Activated naive CD8-positive, alpha-beta T cell treated with anti-CD3 and anti-CD28 coated beads, Interleukin-2, amount 10 ng/mL, durations not matched to agents 7 days and 5 days (primary cell): ENCODE measurements at places on chromosomes 6 and 20. TPM values are rescaled to one million over a fixed set of nuclear protein-coding genes. Genes with fewer than 3 reads are reported as not detected.

GRCh38 chr20:61349447-61350165 is 97.5 kb downstream of the CDH4 start:
- no peak for DNase-seq

DNA sequence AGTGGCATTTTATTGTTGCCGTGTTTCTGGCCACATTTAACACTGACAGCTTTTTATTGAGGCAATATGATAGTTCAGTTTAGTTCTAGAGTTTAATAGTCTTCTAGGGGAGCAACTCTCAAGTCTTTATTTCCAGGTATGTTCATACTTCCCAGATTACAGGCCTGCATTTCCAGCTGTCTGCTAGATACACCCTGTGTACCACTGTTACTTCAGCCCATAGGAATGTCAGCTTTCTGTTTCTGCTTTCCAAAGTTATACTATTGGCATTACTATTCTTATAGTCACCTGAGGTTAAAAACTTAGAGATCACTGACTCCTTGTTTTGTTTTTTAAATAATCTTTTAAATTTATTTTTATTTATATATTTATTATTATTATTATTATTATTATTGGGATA is 7.6 kb downstream of the ZNF451 start:
- DNase-seq: no peak

DNA sequence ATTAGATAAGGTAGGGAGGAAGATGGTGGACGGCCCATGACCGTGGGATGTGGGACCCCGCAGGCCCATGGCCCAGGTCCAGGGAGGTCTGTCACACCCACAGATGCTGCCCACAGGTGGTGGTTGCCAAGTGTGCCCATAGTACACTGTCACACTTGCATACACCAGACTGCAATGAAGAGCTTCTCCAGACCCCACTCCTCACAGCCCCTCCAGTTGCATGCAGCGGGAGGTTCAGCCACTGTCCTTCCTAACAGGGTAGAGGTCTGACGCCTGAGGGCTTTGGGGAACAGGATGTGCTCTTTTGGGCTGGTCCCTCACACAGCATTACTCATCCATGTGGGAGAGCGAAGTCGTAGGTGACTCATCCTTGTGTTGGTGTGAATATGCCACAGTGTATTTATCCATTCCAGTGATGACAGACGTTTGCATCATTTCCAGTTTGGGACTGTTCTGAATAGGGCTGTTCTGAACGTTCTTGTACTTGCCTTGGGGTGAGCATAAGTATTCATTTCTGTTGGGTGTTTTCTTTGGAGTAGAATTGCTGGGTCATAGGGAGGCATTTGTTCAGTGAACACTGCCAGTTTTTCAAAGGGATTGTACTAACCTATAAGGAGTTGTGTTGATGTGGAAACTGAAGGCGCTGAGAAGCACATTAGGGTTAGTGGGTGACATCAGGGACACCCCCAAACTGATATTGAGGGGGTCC is 10.1 kb upstream of the PYGB start:
- DNase-seq: no peak

GRCh38 chr20:1806456-1806855 is 88.8 kb upstream of the SIRPA start:
- no peak for DNase-seq

The OR2J3 gene
- total RNA-seq: not detected

The TRIM31 gene
- not detected for total RNA-seq

The SPDEF gene
- not detected for total RNA-seq

The SLC26A8 gene
- not detected for total RNA-seq

DNA sequence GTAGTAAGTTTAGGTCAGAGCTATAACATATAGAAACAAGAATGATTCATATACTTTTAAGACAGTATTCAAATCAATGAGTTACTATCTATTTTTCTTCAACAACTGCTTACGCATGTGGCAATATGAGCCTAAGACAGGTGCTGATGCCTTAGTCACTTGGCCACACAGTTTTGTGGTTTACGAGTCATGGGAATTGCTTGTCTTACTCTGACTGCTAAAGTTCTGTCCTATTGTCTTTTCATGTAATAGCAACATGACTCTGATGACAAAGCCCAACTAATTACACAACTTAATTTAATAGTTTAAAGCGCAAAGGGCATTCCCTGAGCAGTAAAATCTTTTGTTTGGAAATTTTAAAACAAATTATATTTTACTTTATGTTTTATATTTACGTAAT is 159.3 kb upstream of the CENPW start:
- no peak for DNase-seq

The HLA-DOB gene
- total RNA-seq: 2.4 TPM

The GCM1 gene
- total RNA-seq: 0.11 TPM
